ENCODE measurements at places on chromosomes 2 and 18.

DNA sequence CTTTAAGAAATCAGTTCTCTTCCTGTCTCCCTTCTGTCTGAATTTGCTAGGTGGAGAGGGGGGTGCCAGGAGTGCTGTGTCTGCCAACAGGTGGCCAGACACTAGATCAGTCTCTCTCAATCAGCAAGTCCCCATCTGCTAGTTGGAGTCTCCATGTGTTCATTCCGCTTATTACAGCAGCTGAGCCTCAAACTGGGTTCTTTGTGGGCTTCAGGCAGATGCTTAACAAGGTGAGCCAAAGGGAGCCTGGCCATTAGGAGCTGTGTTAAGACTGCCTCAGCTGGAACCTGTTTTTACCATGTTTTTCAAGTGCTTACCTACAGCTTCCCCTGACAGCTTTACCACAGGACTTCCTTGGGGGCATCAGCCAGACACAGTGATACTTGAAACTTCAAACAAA lies 401.9 kb downstream of the LRP1B start:
- DNase-seq, result no peak

GRCh38 chr2:96324721-96325040 lies 436 bp upstream of the ITPRIPL1 start:
- no peak for DNase-seq

- DNase-seq, result no peak
Measured at GRCh38 chr2:70926042-70926441, 9.7 kb upstream of the ATP6V1B1 start.

- DNase-seq, result no peak
Measured at GRCh38 chr18:66440433-66440832, 163.5 kb downstream of the CDH19 start.

- DNase-seq, result no peak
Measured at GRCh38 chr18:75238100-75238499, 27.5 kb downstream of the TSHZ1 start.

DNA sequence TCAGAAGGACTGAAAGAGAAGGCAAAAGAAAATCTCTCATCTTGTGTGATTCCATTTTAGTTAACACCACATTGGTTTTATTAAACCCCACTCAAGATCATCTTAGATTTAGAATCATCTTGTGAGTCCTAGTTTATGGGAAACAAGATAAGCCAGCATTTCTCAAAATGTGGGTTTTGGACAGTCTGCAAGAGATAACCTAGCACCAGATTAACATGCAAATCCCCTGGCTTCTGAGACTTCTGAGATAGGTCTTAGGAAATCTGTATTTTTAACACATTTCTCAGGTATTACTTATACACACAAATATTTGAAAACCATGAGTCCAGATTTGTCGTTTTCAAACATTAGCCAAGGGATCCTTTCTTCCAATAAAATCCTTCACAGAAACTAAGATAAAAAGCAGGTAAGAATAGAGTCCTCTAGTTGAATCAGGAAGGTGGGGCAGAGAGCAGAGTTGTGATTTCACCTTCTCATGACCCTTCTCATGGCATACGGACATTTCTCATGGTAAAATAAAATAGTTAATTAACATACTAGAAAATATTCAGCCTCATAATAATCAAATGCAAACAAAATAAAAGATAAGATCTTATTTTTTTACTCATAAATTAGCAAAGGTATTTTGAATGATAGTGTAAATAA lies 287.2 kb upstream of the FN1 start:
- DNase-seq, result no peak

- no peak for DNase-seq
Measured at GRCh38 chr2:169007356-169007755, 23.8 kb downstream of the ABCB11 start.

DNA sequence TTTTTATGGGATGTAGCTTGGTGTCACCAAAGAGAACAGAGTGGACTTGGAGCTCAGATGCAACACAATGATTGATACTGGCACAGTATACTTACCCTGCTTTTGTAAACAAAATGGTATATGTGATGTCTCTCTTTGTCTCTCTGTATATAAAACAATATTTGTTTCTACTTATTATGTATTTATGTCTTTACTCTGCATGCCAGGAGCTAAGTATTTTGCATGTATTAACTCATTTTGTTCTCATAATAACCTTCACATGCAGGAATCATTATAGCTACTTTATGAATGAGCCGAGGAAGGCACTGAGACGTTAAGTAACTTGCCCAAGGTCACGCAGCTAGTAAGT lies 27.9 kb upstream of the CASP8 start:
- DNase-seq, result no peak

GRCh38 chr18:76953156-76953555 lies 130.8 kb downstream of the ZNF236 start:
- DNase-seq, result no peak

DNA sequence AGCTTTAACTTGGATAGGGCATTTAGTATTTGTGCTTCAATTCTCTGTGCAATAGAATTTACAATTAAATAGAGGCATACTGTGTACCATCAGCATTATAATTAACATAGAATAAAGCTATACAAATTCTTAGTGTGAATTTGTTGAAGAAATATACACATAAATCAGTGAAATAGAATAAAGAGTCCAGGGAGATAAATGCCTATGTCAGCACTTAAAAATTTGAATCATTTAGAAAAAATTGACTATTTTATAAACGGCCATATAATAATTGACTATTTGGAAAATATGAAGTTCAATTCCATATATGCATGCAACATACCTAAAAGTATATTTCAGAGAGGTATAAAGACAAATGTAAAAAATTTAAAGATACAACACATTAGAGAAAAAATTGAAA lies 348.7 kb downstream of the NR4A2 start:
- DNase-seq, result no peak

DNA sequence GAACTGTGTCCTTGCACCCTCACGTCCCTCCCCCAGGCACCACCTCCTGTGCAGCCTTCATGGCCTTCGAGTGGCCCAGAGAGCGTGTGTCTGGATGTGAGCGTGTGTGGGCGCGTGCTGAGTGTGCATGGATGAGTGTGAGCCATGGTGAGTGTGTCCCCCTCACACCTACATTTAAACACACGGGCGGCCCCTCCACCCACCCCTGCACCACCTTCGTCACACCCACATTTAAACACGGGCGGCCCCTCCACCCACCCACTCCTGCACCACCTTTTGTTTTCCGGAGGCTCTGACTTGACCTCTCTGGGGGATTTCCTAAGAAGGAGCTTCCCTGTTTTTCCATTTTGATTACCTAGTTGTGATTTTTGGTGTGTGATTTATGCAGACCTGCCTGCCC lies 17.8 kb downstream of the DTYMK start:
- DNase-seq, result no peak

- no peak for DNase-seq
Measured at GRCh38 chr2:169797601-169798000, 1.1 kb upstream of the SSB start.

- DNase-seq, result no peak
Measured at GRCh38 chr18:61606759-61607158, 273.5 kb downstream of the CDH20 start.

DNA sequence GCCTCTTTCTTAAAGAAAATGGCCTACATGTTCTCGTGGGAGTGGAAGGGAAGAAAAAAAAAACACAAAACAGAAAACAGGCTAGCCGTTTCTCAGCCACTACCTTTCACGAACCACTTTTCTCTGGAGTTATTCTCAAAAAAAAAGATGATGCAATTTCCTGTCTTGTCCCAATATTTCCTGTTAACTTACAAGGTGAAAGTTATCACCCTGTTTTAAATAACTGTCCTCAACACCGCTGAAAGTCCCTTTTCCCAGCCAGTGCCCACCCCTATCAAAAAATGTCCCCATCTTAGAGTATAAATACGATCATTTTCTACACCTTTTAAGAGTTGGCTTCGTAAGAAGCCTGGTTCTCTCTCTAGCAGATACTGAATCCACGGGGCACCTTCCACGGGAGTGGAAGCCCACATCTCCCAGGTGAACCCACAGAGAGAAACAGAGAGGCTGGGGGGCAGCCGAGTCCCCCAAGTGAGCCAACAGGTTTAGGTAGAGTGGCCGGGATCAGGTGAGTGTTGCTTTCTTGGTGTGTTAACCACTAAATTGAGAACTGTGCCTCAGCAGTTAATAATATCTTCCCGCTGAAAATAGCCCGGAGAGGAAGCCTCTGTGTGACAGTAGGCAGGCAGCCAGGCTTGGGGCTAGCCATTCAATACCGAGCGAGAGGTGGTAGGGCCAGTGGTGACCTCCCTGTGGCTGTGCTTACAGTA lies 15.9 kb downstream of the SMAD7 start:
- no peak for DNase-seq

GRCh38 chr2:28869494-28870145 lies 489 bp downstream of the TRMT61B start:
- no peak for DNase-seq

- DNase-seq, result no peak
Measured at GRCh38 chr18:74377776-74378175, 62.1 kb downstream of the C18orf63 start.

Data from NCI-H1092 (cell line).